HS-5 (cell line): ENCODE measurements at places on chromosomes 1 and 21.

- no peak for DNase-seq
These were observed 300.1 kb downstream of the BRINP3 start for GRCh38 chr1:190177555-190177954.

DNA sequence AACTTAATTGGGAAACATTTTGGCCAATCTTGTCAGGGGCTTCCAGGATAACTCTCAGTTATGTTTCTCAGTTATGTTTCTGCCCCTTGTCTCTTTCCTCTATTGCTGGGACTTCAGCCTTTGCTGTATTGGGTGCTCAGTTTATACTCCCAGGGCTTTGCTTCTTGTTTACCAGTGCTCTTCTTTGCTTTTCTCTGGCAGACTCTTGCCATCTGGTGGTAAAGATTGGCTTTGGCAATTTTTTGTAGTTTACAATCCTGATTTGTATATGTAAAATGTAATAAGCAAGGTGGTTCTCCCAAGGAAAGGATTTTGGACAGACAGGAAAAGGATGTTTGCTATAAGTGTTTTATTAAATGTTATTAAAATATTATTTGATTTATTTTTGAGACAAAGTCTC is 37.9 kb downstream of the FABP3 start:
- DNase-seq, result peak; percentile 14

DNA sequence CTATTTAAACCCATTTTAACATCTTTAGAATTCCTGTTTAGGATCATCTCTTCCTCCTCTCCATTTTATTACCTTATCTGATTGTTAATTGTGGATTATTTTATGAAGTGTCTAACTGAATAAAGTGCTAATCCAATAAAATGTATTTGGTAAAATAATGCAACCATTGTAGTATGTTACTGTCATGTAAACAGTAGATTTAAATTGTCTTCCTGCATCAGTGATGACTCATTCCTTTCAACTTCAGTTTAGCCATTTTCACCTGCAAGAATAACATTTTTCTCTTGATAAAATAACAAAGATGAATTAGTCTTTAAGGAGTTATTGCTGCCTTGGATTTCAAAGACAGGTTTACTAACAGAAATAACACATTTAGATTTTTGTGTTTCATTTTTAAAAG is 5.4 kb downstream of the PPP2R5A start:
- no peak for DNase-seq

DNA sequence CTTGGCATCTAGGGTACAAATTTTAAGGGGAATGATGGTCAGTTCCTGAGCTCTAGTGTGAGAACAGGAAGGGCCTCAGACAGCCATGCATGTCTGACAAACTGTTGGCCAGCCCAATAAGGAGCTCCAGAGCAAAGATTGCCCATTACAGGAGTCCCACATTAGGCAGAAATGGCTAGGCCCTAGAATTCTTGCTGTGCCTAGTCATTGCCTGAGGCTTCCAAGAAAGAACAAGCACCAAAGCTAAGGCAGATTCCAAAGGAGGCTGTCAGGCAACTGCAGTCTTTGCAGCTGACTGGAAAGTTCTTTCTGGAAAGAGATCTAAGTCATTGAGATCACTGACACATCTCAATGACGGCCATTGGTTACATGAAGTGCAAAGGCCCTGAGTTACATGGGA is 3.9 kb upstream of the STIL start:
- DNase-seq, result peak; percentile 18

DNA sequence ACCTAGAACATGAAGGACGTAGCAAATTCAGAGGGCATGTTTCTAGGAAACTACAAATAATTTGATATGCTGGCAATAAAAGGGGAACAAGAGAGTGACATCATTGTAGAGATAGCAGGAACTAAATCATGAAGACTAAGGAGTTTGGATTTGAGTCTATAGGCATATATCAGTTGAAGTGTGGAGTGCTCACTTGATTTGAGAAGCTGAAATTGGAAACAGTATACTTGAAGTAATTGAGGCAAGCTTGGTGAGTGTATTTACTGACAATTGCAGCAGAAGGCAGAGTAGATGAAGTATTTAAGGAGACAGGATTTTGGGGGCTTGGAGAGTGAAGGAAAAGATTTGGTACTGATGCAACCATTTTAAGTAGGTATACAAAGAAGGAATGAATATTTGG is 6.4 kb upstream of the TMCO2 start:
- no peak for DNase-seq

GRCh38 chr1:172719066-172719627 is 60.2 kb downstream of the FASLG start:
- DNase-seq, result no peak

DNA sequence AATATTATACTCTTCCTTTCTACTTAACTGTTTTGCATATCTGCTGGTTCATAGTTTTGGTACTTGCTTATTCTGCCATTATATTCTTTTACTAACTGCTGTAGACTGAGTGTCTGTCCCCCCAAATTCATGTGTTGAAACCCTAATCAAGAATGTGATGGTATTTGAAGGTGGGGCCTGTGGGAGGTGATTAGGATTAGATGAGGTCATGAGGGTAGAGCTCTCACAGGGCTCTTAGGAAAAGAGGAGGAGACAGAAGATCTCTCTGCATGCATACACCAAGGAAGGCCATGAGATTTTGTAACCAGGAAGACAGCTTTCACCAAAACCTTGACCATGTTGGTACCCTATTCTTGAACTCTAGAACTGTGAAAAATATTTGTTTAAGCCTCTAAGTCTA is 354.1 kb upstream of the B3GALT2 start:
- no peak for DNase-seq

DNA sequence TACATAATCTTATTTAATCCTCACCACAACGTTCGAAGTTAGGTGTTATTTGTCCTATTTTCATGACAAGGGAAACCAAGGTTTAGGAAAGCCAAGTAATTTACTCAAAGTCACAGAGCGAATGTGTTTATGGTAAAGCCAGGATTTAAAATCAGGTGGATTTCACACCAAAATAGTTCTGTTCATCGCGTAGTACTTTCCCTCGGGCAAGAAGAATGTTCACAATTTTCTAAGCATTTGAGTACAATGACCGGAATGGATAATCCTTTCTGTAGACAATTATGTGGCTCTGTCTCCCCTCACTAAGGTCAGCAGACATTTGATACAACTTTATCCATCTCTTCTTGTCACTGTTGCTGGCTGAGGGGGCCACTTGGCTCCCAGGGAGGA is 204.2 kb downstream of the ST6GALNAC3 start:
- DNase-seq, result no peak

- no peak for DNase-seq
These were observed 95.0 kb upstream of the GORAB start for GRCh38 chr1:170436928-170437327.

DNA sequence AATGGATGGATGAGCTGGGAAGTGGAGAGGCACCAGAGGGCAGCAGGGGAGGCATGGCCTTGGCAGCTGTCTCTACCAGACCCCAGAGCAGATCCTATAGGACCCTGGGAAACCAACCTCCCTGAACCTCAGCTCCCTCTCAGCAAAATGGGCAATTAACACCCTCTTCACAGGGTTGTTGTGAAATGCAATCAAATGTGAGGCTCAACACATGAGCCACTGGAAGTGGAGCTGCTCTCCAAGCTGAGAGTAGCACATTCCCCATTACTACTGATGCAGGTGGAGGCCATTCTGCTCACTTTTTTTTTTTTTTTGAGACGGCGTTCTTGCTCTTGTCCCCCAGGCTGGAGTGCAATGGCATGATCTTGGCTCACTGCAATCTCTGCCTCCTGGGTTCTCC is 6.5 kb upstream of the SYNC start:
- DNase-seq, result no peak

DNA sequence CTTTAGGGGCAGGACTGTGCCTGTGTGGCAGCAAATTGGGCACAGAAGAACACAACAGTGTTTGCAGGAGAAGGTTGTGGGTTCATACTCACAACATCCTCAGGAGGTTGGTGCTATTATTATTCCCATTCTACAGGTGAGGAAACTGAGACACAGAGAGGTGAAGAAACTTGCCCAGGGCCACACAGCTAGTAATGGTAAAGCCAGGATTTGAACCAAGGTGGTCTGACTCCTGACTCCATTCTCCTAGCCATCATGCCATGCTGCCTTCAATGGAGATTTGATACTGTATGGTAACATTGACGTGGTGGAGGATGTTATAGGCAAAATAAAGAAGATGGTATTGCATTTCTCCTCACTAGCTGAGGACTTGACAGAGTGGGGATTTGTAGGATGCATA is 334.2 kb downstream of the RPS6KC1 start:
- no peak for DNase-seq

DNA sequence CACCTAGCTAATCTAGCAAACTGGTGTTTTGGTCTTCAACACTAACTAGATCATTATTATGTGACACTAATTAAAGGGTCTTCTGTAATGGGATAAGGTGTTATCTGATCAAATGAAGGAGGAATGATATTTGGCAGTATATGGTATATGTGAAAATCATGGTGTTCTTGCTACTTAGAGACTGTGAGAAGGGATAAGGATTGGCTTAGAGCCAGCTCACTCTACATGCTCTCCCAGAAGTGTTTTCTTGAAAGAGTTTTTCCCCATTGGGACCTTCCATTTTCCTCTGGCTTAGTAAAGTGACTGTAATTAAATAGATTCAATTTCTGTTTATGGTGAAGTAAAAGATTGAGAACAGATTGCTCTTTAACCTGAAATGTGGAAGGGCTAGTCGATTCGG is 71.2 kb upstream of the RGL1 start:
- DNase-seq, result no peak

GRCh38 chr1:60886090-60886489 is 196.3 kb upstream of the NFIA start:
- DNase-seq, result no peak

DNA sequence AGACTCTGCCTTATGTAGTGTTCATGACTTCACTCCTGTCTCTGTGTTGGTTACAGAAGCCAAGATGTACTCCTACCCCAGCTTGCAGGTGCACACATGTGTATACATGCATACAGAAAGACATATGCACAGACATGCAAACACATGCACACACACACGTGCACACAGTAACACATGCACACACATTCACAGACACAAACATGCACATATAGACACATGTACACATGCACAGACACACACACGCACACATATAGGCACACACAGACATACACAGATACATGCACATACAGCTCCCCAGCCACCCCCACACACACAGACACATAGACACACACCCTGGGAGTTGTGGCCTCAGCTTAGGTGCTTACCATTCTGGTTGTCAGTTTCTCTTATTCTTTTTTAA is 362.6 kb upstream of the C1orf174 start:
- DNase-seq, result no peak

GRCh38 chr1:192654591-192655251 is 18.8 kb downstream of the RGS13 start:
- peak; percentile 75 for DNase-seq

GRCh38 chr1:109264379-109264755 is 15.0 kb downstream of the CELSR2 start:
- no peak for DNase-seq

DNA sequence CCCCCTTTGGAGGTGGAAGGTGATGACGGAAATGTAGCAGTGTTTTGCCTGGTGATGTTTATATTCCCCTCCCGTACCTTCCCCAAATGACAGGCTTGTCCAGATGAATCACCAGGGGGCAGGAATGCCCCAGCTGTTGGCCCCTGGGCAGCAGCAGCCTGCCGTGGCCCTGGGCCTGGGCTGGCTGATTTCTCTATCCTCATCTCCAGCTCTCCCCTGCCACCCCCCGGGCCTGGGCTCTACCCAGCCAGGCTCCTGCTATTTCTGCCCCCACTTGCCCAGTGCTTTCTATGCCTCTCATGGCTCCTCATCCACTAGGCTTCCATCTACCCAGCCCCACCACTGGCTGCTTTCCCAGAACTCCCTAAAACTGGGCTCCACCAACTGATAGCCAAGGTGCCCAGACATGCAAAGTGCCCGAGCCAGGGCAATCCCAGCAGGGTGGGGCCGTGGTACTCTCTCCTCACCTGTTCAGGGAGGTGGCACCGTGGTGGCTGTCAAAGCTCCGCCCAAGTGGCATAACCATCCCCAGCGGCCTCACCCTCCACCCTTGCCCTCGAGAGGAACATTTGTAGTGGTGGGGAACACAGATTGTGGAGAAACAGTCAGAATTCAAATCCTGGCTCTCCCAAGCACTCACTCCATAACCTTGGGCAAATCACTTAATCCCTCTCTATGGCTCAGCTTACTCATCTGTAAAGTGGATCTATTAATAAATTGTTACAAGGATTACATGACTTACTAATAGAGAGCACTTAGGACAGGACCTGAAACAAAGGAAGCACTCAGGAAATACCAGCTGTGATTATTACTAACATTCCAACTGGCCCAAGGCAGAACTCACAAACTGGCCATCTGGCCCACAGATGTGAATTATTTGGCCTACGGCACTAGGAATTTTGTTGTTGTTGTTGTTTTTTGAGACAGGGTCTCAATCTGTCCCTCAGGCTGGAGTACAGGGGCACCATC is 12.8 kb upstream of the ECE1 start:
- peak; percentile 78 for DNase-seq
